EH (cell line): ENCODE measurements at places on chromosomes 7 and 10.
A peak's percentile ranks its signal among the peaks of the same experiment; 100 is the strongest.

- no peak for DNase-seq
Measured at GRCh38 chr7:127887631-127888030, 143.6 kb downstream of the LRRC4 start.

GRCh38 chr7:569996-570800 lies 50.6 kb upstream of the PDGFA start:
- DNase-seq = no peak

DNA sequence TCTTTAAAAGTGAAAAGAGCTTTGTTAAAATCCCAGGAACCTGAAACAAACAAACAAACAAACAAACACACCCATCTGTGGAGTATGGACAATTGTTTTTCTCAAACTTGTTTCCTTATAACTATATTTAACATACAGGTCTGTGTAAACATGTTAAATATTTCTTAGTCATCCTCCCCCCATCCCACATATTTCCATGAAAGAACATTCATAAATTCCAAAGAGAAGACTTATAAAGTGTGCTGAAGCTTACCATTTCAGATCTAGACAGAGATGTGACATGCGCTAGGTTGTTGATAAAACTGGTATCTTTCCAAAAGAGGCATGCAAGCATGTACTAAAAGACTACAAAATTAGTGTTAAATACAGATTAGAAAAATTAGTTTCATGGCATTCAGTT lies 6.5 kb downstream of the FKBP14 start:
- peak; percentile 26 for DNase-seq

DNA sequence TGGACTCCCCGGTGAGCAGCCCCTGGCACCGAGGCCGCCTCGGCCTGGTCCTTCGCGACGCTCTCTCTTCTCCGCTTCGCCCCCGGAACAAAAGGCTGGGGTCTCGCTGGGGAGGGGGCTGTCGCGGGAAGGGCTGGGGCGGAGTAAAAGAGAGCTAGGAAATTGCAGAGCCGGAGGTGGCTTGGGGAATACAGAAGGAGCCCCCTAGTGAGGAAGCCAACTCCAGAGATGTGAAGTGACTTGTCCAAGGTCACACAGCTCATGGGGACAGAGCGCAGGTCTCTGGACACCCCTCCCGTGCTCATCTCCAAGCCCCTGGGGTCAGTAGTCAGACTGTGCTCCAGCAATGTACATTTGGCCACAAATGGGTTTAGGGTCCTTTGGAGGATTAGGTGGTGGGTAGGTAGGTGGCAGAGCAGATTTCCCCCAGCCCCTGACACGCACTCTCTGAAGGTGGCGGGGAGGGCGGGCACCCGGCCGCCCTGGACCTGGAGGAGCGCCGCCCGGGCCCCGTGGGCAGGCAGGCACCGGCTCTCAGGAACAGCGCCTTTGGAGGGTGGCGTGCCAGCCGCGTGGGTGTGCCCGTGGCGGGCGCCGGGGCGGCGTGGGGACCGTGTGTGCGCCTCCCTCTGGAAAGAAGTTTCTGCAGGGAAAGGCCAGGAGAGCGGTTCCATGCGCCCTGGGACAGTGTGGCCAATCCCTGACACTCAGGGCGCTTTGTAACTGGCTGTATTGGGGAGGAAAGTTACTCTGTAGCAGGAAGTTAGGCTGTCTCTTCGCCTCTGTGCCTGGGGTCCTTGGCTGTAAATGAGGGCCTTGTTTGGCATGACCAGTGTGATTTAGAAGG lies 910 bp downstream of the WIPF3 start:
- DNase-seq = no peak

DNA sequence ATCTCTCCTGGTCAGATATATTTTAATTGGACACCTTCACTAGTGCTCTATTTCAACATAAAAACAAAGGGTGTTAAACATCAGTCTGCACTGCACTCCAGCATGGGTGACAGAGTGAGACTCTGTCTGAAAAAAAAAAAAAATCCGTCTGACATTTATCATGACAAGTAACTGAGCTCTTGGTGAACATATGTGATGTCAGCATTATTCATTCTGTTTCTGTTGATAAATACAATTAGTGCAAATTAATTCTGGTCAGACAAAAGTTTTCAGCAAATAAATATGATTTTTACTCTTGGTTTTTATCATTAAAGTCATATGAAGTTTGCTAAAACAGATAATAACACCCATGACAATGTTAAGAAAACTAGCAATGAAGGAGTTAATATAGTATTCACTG lies 692.8 kb upstream of the GRM3 start:
- no peak for DNase-seq

DNA sequence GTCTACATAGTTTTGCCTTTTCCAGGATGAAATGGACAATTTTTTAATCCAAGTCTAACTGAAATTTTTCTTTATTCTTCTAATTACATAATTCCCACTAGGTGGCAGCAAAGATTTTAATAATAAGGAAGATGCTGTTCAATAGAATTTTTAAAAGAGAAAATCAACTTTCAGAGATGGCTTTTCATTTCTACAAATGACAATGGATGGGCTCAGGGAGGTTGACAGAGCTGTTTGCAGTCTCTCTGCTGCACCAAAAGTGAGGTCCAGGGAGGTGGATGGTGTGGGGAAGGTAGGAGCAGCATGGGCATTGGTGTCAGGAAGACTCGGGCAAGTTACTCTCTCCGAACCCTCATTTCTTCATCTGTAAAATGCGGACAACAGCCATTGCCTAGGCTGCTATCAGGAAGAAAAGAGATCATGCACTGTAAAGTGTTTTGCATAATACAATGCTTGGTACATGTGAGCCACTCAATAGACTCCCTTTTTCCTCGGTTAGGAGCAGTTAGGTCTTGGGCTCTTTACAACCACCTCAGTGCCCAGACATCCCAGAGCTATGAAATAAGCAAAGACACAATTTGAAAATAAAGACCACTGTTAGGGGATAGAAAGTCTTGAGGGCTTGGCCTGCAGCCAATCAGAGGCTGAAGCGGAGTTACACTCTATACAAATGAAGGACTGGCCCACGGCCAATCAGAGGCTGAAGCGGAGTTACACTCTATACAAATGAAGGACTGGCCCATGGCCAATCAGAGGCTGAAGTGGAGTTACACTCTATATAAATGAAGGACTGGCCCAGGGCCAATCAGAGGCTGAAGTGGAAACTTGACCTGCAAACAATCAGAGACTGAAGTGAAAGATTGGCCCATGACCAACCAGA lies 107.1 kb downstream of the ABLIM1 start:
- DNase-seq = peak; percentile 44

- DNase-seq = no peak
Measured at GRCh38 chr10:71077796-71078453, 134.4 kb upstream of the UNC5B start.

GRCh38 chr10:108662975-108663374 lies 1260.3 kb downstream of the XPNPEP1 start:
- no peak for DNase-seq

DNA sequence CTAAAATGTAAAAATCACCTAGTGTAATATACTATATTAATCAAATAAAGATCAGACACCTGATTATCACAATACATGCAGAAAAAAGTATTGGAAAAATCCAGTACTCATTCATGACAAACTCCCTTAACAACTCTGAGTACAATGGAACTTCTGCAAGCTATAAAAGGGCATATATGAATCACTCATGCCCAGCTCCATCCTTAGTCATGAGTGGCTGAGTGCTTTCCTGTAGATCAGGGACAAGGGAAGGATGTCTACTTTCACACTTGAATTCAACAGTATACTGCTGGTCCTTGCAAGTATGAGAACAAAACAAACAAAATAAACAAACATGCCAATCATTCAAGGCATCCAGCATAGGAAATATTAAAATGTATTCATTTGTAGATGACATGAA lies 116.5 kb downstream of the ADARB2 start:
- no peak for DNase-seq

- DNase-seq = peak; percentile 51
Measured at GRCh38 chr10:102812231-102812876, 24.9 kb downstream of the CYP17A1 start.

DNA sequence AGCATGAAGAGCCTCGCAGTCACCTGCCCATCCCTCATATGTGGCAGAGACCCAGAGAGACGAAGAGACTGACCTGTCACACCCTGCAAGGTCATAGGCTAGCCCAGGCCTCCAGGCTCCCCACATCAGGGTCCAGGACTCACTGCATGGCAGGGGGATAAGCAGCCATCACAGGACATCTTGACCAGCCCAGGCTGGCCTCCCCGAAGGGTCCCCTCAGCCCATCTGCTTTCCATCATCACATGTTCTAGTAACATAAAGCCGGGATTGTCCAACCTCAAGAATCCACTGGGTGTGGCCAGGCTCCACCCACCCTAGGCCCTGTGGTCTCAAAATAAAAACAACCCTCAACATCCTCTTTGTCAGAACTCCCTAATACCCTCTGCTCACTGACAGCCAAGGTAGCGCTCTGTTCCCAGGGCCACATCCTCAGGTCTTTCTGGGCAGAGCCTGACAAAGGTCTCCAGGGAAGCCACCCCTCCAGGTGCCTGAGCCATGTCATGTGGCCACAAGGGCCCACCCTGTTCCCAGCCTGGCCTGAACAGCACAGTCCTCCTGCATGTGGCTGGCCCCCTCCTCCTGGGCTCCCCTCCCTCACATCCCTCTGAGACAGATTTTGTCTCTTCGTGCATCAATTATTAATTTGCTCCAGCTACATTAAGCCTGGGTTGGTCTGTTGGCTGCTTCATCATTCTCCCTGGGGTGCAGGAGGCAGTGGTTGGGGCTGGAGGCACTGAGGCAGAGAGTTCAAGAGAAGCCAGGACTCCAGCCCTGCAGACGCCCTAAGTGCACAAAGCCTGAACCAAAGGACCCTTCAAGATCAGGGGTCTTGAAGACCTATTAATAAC lies 131.8 kb upstream of the UNC5B start:
- no peak for DNase-seq

DNA sequence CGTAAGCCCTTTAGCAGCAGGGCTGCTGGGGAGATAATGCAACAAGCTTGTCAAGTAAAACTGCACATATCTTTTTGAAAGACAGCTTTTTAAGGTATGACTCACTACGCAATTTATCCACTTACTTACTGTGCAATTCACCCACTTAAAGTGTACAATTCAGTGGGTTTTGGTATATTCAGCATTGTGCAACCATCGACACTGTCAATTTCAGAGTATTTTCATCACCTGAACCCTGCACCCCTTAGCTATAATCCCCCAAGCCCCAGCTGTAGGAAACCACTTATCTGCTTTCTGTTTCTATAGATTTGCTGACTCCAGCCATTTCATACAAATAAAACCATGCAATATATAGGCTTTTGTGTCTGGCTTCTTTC lies 168.0 kb downstream of the PTPN20 start:
- DNase-seq = peak; percentile 60

GRCh38 chr10:101291331-101292193 lies 62.3 kb upstream of the LBX1 start:
- peak; percentile 45 for DNase-seq

- DNase-seq = no peak
Measured at GRCh38 chr7:153473185-153473584, 579.0 kb upstream of the DPP6 start.

- peak; percentile 52 for DNase-seq
Measured at GRCh38 chr10:71623098-71623985, 96.2 kb downstream of the C10orf105 start.

DNA sequence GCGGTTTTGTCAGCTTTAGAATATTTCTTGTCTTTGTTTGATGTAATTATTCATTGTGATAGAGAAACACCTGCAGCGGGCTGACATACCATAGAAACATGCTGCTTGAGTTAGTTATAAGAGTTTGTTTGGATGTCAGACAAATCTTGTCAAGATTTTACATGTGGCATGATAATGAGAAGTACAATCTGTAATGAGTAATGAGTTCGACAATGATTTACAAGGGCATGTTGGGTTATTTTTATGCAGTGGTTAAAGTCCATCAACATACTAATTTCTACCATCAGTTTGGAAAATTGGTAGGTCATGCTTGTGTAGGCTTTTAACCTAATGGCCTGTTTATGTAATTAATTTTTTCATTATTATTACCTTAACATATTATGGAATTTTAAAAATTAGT lies 31.3 kb downstream of the FZD1 start:
- DNase-seq = no peak

DNA sequence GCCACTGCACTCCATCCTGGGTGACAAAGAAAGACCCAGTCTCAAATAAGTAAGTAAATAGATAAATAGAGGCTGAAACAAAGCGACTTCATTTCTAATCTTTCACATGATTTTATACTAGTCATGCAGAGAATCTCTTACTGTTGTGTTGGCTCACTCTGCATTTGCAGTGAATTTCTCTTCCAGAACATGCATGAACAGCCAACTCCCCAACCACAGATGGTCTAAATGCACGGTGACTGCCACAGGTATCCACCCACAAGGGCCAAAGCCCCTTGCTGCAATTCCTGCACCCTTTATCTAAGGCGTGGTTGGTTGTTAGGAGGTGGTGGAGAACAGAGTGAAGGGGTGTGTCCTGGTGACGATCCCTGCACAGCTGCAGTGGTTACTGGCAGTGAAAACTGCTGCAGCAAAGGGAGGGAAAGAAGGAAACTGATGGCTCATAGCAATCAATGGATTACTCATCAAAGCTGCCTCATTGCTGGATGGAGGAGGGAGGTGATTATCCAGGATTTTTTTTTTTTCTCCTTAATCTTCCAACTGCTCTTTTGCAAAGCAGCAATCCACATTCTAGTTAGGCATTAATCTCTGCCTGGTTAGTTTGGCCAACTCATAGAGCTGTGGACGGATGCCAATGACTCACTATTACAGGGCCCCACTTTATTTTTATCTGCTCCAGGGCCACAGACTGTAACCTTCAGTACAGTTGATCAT lies 50.6 kb downstream of the PRTFDC1 start:
- DNase-seq = peak; percentile 95

DNA sequence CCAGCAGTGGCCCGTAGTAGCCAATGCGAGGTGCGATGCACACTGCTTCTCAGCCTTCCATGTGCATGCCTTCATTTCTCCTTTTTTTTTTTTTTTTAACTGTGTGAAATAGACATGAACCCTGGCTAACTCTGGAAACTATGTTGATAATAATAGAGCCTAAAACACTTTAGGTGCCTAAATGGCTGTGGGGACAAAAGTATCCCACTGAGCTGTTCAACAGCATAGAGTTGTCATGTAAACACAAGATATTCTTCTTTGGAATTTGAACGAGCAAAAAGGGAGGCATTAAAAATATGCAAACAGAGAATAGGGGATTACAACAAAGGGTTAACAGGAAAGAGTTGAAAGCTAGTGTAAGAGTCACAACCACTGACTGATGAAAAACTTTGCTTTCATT lies 162.1 kb upstream of the NOBOX start:
- no peak for DNase-seq

GRCh38 chr10:24156686-24157085 lies 52.3 kb upstream of the KIAA1217 start:
- DNase-seq = no peak

DNA sequence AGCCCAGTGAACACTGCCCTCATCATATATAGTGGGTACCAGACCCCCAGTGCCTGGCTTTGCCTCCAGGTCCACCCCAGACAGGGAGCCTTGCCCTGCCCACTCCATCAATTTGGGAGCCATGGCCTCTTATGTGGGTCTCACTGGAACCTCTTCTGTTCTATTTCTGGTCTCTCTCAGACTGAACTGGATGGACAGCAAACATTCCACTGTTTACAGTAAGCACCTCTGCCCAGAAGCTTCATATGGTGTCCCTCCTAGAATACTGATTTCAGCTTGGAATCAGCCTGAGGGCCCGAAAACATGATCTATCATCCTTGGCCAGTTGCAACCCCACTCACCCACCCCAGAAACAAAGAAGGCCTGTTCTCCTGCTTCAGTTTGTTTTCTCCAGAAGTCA lies 81.0 kb upstream of the SLF2 start:
- no peak for DNase-seq

GRCh38 chr10:129710510-129710847 lies 243.4 kb downstream of the MGMT start:
- DNase-seq = no peak

GRCh38 chr7:87223666-87224065 lies 4.1 kb upstream of the TMEM243 start:
- DNase-seq = peak; percentile 20
